NCI-H2029 (cell line): ENCODE measurements at places on chromosomes 7 and 10.
A peak's percentile ranks its signal among the peaks of the same experiment; 100 is the strongest.

- DNase-seq, result no peak
Observed at GRCh38 chr10:80429521-80429973, 21.2 kb downstream of the PRXL2A start.

DNA sequence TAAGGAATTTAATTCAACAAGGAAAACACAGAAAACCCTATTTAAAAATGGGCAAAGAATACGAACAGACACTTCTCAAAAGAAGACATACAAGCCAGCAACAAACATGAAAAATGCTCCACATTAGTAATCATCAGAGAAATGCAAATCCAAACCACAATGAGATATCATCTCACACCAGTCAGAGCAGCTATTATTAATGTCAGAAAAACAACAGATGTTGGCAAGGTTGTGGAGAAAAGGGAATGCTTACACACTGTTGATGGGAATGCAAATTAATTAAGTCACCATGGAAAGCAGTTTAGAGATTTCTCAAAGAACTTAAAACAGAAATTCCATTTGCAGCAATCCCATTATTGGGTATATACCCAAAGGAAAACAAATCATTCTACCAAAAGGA lies 55.2 kb downstream of the GCC1 start:
- DNase-seq, result no peak

GRCh38 chr10:42755556-42756093 lies 27.0 kb upstream of the BMS1 start:
- DNase-seq, result no peak

DNA sequence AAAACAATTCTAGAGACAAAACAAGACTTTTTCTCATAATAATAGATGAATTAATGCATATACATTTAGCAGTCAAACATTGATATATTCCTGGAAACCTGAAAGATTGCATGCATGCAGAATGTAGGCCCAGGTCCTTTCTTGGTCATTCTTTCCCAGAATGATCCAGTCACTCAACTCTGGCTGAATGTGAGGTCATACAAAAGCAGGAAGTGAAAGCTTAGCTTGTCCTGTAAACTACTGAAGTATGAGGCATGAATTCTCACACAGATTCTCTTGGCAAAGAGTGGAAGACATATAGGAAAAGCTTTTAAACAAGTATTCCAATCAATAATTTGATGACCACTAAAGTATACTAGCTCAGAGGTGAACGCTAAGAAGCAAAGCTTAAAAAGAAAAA lies 253.9 kb downstream of the PPP1R3A start:
- DNase-seq, result no peak

DNA sequence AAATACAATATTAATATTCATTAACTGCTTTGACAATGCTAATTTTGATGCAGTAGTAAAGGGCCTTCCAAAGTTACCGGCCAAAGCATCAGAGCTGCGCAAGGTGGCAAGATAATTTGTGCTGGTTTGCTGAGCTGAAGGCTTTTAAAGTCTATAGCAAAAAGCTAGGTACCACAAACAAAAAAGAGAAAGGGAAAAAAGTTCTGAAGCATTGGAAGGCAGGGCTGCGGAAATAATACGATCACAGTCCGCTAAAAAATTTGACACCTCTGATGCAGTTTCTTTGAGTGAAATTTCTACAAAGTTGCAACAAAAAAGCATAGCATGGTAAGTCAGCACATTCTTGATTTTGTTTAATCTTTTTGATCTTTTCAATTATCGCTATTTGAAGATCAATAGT lies 175.6 kb downstream of the TCF7L2 start:
- DNase-seq, result no peak

GRCh38 chr10:31709028-31709427 lies 219.6 kb downstream of the ARHGAP12 start:
- no peak for DNase-seq

GRCh38 chr7:95630702-95631458 lies 34.6 kb upstream of the PDK4 start:
- no peak for DNase-seq

- DNase-seq, result no peak
Observed at GRCh38 chr7:114921631-114922025, 266 bp upstream of the MDFIC start.

GRCh38 chr7:54969208-54969967 lies 49.4 kb upstream of the EGFR start:
- DNase-seq, result no peak

DNA sequence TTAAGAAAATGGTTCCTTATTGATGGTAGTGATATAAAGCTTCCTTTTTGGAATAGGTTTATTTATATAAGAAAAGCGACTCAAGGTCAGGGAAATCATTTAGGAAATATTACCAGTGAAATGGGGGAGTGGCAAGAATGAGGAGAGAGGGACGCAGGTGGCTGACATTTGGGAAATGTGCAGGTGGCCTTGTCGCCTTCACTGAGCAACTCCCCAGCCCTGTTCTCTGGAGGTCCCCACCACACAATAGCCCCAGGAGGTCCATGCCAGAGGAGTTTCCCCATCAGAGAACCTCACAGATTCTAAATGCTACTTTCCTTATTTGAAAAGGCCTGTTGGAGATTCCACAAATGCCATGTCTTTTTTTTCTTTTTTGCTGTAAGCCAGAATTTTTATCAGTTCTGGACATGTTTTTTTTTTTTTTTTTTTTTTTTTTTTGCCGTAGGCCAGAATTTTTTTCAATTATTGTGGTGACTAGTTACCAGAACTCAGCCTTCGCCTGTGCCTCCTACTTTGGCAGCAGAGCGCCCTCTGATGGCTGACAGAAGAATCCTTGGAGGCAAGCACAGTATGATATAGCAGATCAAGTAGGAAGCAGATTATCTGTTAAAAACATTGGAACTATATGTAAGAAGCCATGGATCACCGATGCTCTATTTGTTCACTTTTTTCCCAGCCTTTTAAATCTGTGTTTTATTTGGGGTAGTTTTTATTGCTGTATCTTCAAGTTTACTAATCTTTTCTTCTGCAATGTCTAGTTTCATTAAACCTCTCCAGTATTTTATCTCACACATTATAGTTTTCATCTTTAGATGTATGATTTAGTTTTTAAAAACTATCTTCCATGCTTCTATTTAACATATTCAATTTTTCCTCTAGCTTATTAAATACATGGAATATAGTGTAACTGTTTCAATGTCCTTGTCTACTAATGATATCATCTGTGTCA lies 18.6 kb downstream of the OPALIN start:
- DNase-seq, result peak; percentile 20

GRCh38 chr10:75929630-75930161 lies 498.3 kb downstream of the LRMDA start:
- no peak for DNase-seq

- no peak for DNase-seq
Observed at GRCh38 chr7:12716722-12717121, 29.3 kb downstream of the ARL4A start.

- no peak for DNase-seq
Observed at GRCh38 chr7:66330961-66331360, 125.8 kb downstream of the TPST1 start.

DNA sequence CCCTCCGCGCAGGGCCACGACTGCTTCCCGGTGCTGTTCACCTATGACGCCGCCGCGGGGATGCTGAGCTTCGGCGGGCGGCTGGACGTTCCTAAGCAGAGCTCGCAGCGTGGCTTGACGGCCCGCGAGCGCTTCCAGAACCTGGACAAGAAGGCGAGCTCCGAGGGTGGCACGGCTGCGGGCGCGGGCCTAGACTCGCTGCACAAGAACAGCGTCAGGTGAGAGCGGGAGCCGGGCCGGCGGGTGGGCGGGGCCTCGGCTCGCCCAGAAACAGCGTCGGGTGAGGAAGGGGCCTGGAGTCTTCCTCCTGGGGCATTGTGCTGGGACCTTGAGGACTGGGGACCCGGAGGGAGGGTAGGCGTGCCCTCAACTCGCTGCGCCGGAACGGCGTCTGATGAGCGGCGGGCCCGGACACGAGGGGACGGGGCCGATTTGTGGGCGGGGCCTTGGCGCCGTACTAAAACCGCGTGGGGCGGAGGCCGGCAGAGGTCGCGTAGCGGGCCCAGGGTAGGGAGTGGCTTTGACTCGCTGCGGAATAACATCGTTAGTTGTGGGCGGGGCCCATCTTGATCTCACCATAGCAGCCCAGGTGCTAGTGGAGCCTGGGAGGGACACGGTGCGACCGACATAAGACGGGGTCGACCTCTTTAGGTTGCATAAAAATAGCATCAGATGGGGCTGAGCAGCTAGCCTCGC lies 15.6 kb downstream of the PDAP1 start:
- peak; percentile 83 for DNase-seq

GRCh38 chr10:77673515-77674140 lies 36.0 kb upstream of the KCNMA1 start:
- DNase-seq, result no peak

DNA sequence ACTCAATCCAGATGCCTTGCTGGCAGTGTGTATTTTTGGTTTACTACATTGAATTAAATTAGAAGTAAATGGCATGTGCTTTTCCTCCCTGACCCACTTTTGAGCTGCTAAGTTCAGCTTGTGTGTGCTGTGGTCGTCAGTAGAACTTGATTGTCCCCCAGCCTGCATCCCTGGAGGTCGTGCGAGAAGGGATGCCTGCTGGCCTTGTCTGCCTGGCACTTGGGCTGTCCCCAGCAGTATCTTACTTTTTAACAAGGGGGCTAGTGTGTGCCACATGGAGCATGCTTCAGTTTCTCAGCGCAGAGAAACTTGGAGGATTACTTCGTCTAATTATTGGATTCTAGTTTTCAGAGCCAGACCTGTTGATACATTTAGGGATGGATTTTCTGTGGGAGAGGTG lies 80.2 kb downstream of the ADCY1 start:
- DNase-seq, result no peak

DNA sequence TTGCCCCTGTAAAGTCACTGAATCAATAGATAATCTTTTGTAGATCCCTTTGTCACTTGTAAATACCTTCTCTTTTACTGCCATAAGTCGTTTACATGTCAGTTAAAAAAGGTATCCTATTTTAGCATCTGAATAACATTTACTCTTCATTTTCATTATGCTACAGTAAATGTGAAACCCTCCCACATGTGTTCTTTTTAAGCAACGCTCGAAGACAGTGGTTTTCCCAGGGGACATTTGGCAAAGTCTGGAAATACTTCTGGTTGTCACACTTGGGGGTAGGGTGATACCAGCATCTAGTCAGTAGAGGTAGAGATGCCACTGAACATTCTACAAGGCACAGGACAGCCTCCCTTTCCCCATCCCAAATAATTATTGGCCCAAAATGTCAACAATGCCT lies 23.7 kb downstream of the ATAD1 start:
- no peak for DNase-seq

DNA sequence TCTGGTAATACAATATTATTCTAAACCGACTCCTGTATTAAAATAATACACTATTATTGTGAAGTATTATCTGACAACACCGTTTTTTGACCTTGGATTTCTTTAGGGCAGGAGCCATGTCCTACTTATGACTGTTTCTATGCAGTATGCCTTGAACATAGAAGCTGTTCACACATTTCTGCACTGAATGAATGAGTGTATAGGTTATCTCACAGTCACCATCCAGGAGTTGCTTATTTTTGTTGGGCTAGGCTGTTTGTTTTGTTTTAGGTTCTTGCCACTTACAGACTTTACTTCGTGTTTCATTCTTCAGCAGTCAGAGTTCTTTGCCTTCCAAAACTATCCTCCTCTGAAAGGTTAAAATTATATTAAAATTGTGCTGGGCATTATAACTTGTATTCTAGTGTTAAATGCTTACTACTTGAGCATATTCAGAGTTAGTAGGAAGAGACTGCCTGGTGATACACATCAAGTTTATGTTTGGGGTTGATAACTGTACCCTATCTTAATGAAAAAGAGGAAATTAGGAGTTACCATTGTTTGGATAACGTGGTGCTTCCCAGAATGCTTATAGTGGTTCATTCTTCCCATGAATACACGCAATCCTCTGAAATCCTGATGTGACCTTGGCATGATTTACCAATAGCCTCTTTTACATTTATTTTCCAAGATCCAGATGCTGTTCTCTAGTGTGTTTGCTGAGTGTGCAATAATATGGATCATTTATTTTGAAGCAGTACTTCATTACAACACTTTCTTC lies 1.7 kb downstream of the RALA start:
- DNase-seq, result no peak

DNA sequence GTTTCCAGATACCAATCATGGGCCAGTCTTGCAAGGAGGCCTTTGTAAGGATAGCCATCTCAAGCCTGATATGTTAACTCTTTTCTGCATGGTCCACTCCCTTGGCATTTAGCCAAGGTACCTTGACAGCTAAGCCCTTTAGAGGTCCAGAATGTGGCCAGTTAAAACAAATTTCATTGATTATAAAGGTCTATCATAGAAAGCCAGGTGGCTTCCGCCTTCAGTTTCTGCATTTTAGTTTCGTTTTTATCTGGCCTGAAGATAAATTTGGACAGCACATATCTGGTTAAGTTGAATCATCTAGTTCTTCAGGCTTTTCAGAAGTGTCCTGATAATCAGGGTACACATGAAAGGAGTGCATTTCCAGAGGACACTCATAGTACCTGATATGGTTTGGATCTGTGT lies 30.7 kb downstream of the ANKIB1 start:
- no peak for DNase-seq

DNA sequence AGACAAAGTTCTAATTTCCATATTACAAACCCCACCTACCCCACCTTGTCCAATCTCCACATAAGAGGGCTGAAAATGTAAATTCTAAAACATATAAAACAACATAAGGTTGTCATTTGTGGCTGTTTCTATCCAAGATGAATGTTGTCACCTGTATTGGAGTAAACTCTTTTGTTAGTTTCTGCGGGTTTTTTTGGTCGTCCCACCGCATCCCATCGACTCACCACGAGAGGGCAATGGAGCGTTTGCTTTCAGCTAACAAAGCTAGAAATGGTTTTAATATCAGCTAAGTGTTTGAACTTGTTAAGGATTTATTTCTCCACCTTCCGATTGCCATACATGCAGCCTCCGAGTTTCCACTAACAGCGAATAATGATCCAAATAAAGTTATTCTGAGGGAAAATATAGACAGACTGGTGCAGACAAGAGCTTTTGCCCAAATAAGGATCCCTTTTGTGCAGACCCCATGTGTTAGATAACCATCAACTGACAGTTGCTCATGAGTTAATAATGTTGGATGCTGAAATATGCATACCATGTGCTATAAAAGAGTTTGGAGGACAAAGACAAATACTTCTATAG lies 137.2 kb downstream of the ARID5B start:
- DNase-seq, result peak; percentile 21

- no peak for DNase-seq
Observed at GRCh38 chr7:144908324-144908723, 72.5 kb upstream of the TPK1 start.

GRCh38 chr10:66180581-66181318 lies 745.1 kb upstream of the LRRTM3 start:
- DNase-seq, result peak; percentile 22

DNA sequence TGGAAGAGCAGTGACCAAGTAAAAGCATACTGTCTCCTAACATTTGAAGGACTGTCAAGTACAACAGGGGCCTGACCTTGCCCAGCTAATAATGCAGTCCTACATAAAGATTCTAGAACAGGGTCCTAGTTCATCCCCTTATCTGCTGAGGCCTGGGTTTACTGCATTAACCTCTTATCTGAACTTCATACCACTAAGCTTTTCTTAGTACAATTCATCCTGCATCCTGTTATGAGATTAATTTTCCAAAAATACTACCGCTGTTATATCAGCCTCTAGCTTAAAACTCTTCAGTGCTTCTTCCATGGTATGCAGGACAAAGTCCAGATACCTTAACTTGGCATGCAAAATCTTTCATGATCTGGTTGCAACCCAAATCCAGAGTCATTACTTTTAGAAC lies 72.5 kb downstream of the CHRM2 start:
- DNase-seq, result no peak

- no peak for DNase-seq
Observed at GRCh38 chr10:120495226-120496009, 38.4 kb downstream of the PLPP4 start.

- no peak for DNase-seq
Observed at GRCh38 chr7:87498893-87499292, 23.4 kb upstream of the ABCB4 start.
